ENCODE measurements at places on chromosomes 3 and 15. TPM values are rescaled to one million over a fixed set of nuclear protein-coding genes. Genes with fewer than 3 reads are reported as not detected.

PDZRN3 gene
- total RNA-seq = 13.0 TPM

MESP1 gene
- total RNA-seq = 2.5 TPM

CISH gene
- total RNA-seq = 2.5 TPM

ATP8B4 gene
- total RNA-seq = 0.71 TPM

CCR5 gene
- total RNA-seq = not detected

MYRIP gene
- 3.2 TPM for total RNA-seq

CHP1 gene
- 55.5 TPM for total RNA-seq

CD200 gene
- total RNA-seq = not detected

DNASE1L3 gene
- 0.46 TPM for total RNA-seq

NANOGP8 gene
- 2.2 TPM for total RNA-seq

TRPM1 gene
- total RNA-seq = 0.62 TPM

GABRR3 gene
- total RNA-seq = 0.10 TPM

- no peak for ATAC-seq
Measured at GRCh38 chr3:64828276-64828675, 140.5 kb upstream of the ADAMTS9 start.

DNA sequence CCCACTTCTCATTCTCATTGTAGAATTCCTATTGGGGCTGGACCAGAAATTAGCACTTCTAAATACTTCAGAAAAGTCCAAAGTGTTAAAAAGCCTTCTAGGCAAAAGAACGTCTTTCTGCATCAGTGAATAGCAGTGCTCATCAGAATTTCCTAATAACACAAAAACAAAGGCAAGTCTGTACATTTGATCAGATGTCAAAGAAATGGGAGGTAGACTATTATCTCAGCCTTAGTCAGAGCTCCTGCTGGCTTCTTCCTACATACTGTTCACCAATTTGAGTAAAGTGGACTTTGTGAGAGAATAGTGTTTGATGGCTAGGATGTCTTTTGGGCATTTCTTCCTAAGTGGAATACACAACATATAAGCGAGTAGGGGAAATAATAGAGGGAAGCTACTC, 48.7 kb downstream of the FOXB1 start:
- ATAC-seq = no peak

GRCh38 chr15:31256378-31257265, 70.0 kb upstream of the KLF13 start:
- no peak for ATAC-seq

GRCh38 chr3:60577601-60578000, 673.7 kb downstream of the FHIT start:
- no peak for ATAC-seq

DNA sequence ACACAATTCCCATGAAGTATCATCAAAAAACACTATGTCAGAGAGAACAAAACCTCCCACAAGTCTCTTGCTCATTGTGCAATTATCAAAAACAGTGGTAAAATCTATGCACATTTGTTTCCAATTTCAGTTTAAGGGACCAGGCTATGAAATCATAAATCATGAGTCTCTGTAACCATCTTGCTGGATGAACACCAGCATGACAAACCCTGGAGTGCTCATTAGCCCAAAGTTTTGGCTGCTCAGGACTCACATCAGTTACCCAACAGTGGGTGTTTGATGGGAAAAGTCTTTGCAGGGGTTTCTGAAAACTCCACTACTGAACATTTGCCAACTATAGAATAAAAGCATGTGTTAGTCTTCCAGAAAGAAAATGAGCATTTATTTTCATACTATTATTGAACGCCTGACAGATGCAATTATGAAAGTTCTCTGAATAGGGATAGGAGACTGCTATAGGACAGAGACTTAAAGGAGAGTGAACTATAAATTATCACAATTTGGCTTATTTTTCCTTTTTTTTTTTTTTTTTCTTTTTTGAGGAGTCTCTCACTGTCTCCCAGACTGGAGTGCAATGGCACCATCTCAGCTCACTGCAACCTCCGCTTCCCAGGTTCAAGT, 240.8 kb upstream of the KCNMB2 start:
- ATAC-seq = peak; percentile 49

DNA sequence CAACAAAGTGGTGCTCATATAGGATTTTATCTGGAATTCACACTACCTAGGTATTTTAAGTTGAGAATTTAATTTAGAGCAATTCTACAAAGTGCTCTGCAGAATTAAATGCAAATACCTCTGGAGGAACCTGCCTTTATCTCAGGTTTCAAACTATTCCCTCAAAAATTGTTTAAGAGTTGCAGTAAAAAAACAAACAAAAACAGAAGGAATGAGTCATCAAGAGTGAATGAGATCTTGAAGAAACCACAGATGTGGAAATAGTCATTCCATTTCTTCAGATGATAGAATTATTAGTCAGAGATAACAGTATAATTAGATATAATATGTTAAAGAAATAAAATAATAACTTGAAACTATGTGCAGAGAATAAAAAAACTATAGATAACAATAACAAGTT, 80.8 kb upstream of the SCN5A start:
- ATAC-seq = no peak

GRCh38 chr3:107555359-107555758, 32.6 kb downstream of the BBX start:
- no peak for ATAC-seq

- ATAC-seq = no peak
Measured at GRCh38 chr3:64530434-64531049, 157.3 kb downstream of the ADAMTS9 start.

- no peak for ATAC-seq
Measured at GRCh38 chr3:61409638-61410037, 151.7 kb upstream of the PTPRG start.

- no peak for ATAC-seq
Measured at GRCh38 chr3:1056744-1057143, 36.1 kb upstream of the CNTN6 start.

DNA sequence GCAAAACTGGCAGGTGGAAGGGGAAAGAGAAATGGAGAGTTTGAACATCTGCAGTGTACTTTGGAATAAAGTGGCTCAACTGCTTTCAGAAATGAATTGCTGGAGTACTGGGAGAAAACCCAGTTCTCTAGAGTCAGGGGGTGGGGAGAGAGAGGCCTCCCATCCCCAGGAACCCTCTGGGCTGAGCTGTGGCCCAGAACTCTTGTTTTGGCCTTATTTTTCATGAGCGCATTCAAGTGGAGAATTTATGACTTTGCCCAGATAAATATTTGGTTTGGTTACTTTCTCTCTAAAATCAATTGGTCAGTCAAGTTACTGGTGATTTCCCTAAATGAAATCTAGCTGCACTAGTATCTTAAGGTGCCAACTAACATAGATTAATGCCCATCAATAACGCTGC, 28.7 kb upstream of the HACD2 start:
- no peak for ATAC-seq

- ATAC-seq = no peak
Measured at GRCh38 chr15:90004671-90005070, 3.5 kb downstream of the ZNF710 start.

GRCh38 chr3:66154444-66154861, 66.3 kb upstream of the SLC25A26 start:
- no peak for ATAC-seq

DNA sequence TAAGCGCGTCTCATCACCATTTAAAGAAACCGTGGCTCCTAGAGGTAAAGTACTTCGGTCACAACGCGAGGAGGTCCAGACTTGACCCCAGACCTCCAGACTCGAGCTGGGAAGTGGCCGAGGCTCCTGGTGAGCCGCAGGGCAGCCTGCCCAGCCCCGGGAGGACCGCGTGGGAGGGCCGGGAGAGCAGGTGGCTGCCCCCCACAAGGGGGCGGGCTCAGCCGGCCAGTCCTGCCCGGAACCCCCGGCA, at the start of gene SLC27A2:
SLC27A2 (plus strand) TSS at position 228 of the 250 bp plus-strand sequence. CDS start 232 bp downstream, outside the sequence.
- peak; percentile 87 for ATAC-seq

Measured in motor neuron (in vitro differentiated cells).